Stimulated activated CD4-positive, alpha-beta T cell treated with anti-CD3 and anti-CD28 coated beads, TNF-alpha, amount 100 ng/mL, for 4 hours (primary cell): ENCODE measurements at places on chromosomes 7 and 10.

DNA sequence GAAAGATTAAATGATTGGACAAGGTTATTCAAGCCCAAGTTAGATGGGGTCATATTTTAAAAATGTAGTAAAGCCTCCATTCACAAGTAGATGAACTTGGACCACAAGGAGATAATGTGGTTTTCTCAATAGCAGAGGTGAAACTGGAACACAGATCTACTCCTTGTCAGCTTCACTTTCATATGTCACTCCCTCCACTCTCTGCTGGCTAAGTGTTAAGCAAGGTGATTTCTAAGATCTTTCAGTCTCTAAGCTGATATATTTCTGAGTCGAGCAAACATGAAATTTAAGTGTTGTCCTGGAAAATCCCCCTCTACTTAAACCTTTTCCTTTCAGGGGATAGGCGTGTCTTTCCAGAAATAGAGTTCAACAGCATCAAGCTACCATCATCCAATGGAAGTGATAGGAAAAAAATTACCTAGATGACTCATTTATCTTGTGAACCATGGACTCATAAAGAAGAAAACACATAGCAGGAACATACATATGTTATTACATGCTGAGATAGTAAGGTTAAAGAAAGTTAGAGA, 275.0 kb downstream of the PTEN start:
- no peak for DNase-seq

DNA sequence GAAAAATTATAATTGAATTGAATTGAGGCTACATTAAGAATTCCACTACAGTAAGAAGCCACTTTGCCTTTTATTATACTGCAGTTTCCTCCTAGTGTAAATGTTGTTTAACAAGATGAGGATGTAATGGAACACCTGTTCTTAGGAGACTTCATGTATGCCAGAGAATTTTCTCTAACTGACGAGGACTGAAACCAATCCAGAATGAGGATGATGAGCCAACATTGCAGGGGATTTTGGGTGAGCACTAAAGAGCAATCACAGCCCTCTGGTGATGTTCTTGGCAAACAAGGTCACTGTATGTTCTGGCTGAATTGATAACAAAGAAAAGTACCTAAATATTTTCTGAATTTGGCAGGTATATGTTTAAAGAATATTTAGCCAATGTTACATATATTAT, 60.9 kb downstream of the RELN start:
- no peak for DNase-seq

GRCh38 chr10:132469197-132469884, 68.2 kb upstream of the INPP5A start:
- DNase-seq: no peak

DNA sequence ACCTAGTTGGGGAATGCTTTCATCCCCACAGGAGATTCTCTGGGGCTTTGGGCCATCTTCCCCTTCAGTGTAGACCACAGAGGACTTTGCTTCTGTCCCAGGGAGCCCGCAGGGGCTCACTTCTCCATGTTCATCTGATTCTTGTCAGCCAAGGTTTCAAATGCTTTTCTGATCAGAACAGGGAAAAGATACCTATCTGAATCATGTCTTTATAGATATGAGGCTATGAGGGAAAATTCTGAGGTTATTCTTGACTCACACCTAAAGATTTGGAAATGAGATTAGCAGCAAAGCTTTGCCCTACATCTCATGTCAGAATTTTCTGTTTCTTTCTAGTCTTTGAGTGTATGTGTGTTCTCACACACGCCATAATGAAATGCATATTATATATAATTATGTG, 53.3 kb downstream of the FIGNL1 start:
- no peak for DNase-seq

GRCh38 chr10:72097448-72098300, 9.3 kb upstream of the SPOCK2 start:
- no peak for DNase-seq

DNA sequence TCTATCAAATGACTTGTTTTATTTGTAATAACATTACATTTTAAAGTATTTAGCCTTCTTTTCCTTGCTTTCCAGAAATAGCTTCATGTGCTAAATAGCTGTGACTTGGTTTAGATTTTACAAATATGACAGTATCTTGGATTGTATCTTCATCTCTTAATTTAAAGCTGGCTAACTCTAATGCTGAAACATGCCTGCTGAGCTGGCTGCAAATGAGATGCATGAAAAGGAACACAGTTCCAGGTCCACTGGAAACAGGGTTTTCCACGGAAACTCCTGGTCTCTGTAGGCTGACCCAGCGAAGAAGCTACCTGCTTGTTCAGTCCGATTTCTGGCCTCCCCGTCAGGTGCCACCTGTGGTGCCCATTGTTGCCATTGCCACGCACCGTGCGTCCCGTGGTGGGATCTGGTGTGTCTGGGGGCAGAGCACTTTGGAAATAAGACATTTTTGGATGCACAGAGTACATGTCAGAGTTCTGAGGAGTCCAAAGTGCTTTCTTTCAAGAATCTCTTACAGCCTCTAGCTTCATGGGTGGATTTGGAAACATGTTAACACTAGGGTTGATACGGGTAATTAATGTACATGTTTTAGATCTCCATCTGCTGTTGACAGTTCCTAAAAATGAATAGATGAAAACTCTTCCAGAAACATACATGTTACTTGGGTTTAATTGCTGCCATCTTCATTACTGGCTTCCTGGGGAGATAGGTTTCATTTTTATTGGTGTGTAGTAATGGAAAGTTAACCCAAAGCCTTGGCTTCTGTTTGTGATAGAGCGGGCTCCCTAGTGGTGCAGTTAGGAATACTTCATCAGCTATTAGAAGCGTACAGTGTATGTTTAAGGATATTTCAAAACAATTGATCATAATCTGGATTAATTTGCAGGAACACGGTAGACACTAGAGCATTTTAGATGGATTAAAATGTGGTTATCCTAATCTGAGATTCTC, 45.0 kb downstream of the SHH start:
- DNase-seq: no peak

DNA sequence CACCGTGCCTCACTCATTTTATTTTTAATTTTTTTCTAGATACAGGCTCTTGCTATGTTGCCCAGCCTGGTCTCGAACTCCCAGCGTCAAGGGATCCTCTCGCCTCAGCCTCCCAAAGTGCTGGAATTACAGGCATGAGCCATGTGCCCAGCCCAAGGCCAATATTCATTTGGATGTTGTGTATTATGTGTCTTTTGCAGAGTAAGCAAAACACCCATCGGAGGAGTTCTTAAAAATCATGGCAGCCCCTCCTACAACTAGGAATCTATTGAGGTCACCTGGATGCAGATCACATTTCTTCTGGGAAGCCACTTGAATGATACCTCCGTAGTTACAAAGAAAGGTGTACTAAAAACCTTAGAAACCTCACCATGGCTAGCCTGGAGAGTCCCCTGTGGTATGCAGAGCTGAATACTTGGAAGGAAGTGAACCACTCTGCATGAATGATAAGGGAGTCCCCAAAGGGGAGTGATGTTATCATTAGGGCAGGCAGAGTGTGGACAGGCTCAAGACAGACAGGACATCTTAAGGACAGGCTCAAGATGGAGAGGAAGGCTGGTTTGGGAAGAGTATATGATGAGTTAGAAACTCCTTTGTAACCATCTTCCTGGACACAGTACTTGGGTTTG, 185.7 kb downstream of the TAX1BP1 start:
- DNase-seq: no peak

DNA sequence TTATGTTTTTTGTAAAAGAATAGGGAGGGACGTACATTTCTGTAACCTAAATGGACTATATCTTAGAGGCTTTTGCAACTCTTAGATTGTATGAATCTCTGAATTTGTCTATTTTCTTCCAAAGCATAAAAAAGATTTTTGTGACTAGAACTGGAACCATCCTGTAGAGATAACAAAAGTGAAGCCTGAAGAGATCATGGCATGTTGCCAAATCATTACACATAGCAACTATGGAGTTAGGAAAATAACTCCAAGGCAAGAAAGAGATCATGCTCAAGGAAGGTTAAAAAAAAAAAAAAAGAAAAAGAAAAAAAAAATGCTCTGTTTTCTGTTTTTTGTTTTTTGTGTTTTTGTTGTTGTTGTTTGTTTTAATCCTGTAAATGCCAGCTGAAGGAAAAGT, 567.7 kb upstream of the ZWINT start:
- no peak for DNase-seq

DNA sequence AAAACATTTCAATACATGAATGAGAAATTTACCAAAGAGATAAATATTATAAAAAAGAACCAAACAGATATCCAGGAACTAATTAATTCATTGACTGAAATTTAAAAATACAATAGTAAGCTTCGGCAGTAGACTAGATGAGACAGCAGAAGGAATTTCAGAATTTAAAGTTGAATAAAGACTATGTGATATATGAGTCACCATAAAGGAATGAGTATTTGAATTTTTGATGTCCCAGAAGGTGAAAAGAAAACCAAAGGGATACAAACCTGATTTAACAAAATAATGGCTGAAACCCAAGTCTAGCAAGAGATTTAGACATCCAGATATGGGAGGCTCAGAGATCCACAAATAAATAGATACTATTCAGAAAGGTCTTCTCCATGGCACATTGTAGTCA, 623.9 kb upstream of the FOXK1 start:
- DNase-seq: no peak

DNA sequence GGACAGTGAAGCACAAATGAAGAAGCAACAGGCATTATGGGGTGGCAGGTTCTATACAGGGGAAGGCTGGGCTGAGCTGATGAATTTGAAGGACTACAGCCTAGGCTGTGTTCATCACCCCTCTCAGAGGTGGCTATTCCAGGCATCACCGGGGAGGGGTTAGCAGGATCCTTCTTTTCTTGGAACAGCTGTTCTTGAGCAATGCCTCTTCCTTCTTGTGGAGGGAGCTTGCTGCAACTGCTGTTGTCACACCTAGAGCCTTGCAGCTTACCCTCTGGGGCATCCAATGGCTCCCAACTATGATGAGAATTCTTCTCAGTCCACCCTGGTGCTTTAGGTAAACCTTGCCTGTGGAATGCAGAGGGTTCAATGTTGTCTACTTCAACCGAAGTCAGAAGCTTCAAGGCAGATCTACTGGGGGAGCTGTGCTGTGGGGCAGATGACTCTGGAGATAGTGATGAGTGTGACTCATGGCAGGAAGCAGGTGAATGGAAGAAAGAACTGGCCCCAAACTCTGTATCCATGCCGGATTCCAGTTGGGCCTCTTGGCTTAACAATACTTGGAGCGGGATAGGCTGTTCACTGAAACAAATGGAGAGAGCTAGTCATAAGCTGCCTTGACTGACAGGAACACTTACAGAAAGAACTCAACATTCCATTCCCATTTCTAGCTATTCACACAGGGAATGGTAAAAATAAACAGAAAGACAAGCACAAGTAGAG, 21.5 kb upstream of the PPP3CB start:
- no peak for DNase-seq

GRCh38 chr10:120825878-120826769, 25.0 kb upstream of the WDR11 start:
- no peak for DNase-seq
